ENCODE measurements at places on chromosomes 1 and 21. TPM values are rescaled to one million over a fixed set of nuclear protein-coding genes. Genes with fewer than 3 reads are reported as not detected.

DNA sequence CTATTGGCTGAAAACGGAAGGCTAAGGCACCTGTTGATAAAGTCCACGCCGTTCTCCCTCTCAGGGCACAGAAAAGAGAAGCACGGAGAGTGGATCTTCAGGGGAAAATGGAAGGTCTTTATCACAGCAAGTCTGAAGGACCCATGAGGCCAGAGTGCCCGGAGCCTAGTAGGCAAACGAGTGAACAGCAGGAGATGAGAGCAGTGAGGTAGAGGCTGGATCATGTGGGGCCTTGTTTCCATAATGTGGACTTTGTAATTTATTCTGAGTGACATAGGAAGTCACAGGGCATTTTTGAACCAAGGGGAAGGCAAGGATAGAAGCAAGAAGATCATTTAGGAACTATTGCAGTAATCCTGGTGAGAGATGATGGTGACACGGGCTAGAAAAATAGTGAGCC, 287.2 kb upstream of the NRIP1 start:
- DNase-seq, result no peak

GRCh38 chr1:151352021-151352718, 5.1 kb upstream of the RFX5 start:
- DNase-seq, result peak; percentile 10

GRCh38 chr1:198387587-198387986, 152.9 kb downstream of the ATP6V1G3 start:
- no peak for DNase-seq

The THEM5 gene
- not detected for total RNA-seq

DNA sequence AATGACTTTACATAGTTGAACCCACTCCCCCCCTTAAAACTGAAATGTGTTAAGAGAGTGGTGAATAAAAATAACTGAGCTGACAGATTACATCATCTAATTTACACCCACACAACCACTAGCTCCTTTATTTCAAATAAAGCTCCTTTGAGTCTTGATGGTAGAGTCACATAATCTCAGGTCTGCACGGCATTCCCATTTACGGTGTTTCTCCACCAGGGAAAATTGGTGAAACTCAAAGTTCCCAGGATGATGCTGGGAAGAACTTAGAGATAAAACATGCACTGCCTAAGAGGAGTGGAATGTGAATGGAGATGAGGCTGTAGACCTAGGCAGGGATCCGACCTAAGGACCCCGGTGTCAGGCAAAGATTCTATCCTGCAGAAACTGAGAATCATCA, 727.8 kb upstream of the ADAMTS5 start:
- no peak for DNase-seq

DNA sequence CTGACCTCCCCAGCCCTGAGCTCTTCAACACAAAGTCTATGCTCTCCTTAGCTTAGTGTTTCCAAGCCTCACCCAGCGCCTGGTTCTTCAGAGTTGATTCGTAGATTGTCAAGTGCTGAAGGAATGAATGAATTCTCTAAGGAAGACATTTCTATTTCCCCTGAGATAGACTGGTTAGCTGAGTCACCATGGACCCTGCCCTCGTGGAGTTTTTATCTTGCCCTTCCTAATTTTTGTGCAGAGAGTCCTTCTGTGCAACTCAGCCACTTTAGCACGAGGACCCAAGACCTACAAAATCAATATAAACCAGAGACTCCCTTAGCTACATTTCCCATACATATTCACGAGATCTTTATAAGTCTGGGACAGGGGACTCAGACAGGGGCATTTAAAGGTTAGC, 2.6 kb upstream of the CD244 start:
- DNase-seq, result no peak

The CELA3B gene
- total RNA-seq, result 1.8 TPM

DNA sequence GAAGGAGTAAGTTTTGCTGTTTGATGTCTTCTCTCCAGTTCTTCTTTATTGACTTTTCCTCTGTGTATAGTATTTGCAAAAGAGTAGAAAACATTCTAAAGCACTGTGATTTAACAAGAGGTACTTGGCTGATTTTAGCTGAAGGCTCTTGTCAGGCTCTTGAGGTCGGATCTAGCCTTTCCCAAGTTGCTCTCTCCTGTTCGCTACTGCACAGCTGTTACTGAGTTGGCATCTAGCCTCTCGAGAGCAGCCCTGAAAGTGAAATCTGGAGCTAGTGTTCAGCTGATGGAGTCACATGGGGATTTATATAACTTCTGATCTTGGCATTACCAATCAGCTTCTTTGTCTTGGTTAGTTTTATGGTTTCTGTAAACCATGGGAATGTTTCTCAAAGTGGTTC, 193.1 kb downstream of the RYR2 start:
- no peak for DNase-seq

DNA sequence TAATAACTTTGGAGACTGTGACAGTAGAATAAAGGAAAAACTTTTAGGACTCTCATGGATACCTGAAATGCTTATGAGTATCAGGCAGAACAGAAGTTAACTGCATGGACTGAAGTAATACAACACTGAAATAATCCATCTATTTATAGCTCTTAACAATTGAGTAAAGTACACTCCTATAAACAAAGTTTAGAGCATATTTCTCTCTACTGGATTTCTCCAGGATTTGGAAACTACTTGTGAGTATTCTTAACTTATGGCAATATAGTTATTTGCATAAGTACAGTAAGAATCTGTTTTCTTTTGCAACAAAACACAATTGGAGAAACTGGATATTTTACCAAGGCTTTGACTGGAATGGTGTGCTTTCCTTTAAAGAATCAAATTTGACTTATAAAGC, 9.9 kb upstream of the CD48 start:
- DNase-seq, result no peak

The GNG4 gene
- not detected for total RNA-seq

GRCh38 chr1:212959266-212960220, 9.2 kb downstream of the VASH2 start:
- DNase-seq, result no peak

GRCh38 chr1:246805135-246805716, 81.0 kb downstream of the SCCPDH start:
- no peak for DNase-seq

- DNase-seq, result no peak
Observed at GRCh38 chr1:22773981-22774832, 63.6 kb downstream of the EPHB2 start.

The SYTL1 gene
- 54.9 TPM for total RNA-seq

DNA sequence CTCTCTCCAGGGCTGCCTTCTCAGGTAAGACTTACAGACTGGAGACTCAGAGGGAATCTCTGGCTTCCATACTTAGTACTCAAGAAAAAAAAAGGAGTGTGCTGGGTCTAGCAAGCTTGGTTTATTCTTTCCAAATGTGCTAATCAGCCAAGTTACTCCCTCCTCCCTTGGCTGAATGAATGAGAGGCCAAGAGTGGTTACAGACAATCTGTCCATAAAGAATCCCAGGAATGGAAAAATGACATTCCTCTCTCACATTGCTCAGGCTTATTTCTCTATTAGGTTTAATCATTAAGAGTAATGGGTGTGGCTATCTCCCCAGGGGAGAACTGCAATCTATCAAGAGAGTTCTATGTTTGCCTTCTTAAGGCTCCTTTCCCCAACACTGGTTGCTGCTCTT, 547.3 kb upstream of the PLXNA2 start:
- DNase-seq, result no peak

DNA sequence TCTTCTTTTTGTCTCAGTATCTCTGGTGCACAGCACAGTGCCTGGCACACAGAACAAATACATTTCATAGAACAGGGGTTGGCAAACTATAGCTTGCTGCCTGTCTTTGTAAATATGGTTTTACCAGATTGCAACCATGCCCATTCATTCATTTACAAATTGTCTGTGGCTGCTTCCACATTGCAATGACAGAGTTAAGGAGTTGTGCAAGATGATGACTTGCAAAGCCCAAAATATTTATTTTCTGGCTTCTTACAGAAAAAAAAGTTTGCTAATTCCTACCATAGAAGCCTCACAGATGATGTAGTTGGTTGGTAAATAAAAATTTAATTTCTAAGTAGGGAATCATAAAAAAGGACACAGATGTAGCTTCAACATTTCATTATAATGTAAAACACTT, 11.2 kb upstream of the HMGB4 start:
- no peak for DNase-seq

The NCAM2 gene
- 1.1 TPM for total RNA-seq

The SRRM1 gene
- 167 TPM for total RNA-seq

GRCh38 chr1:218772575-218772974, 401.1 kb upstream of the LYPLAL1 start:
- DNase-seq, result no peak

- no peak for DNase-seq
Observed at GRCh38 chr21:18340387-18340942, 63.1 kb downstream of the TMPRSS15 start.

- DNase-seq, result no peak
Observed at GRCh38 chr1:207398986-207399385, 55.1 kb upstream of the CR2 start.

GRCh38 chr1:89833183-89834082, 12.6 kb downstream of the LRRC8D start:
- DNase-seq, result no peak

The KCNA3 gene
- total RNA-seq, result 28.1 TPM

The CSDE1 gene
- total RNA-seq, result 1,020 TPM

GRCh38 chr1:226635456-226635941, 86.9 kb downstream of the STUM start:
- DNase-seq, result peak; percentile 73

- DNase-seq, result peak; percentile 39
Observed at GRCh38 chr1:7584643-7585042, 186.5 kb upstream of the VAMP3 start.

- no peak for DNase-seq
Observed at GRCh38 chr1:168583571-168583970, 7.2 kb downstream of the XCL1 start.

The MFSD2A gene
- 3.6 TPM for total RNA-seq

- no peak for DNase-seq
Observed at GRCh38 chr1:71987181-71987580, 295.2 kb downstream of the NEGR1 start.

The SPAG17 gene
- total RNA-seq, result not detected

DNA sequence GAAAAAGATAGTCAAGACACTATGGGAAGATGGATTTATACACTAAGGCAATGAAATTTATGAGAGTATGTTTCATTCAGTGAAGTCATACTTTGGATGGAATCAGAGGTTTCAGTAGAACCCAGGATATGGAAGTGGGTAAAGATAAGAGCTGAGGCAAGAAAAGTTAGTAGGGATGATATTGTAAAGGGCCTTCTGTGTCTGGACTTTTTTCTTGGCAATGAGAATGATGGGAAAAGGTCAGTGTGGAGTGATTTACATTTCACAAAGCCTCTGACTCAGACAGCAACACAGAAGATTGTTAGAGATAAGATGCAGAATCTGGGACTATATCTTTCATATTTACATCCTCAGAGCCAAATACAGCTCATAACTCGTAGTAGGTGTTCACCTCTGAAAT, 32.1 kb downstream of the SH3BGR start:
- DNase-seq, result no peak

The GREM2 gene
- 1.2 TPM for total RNA-seq

Data from spleen (tissue), 13 donors.